ENCODE measurements at places on chromosomes 4 and X.

GRCh38 chrX:128436397-128437103 is 384.3 kb upstream of the ACTRT1 start:
- no peak for DNase-seq

GRCh38 chrX:121010218-121010617 is 24.7 kb upstream of the CT47A1 start:
- DNase-seq, result no peak

DNA sequence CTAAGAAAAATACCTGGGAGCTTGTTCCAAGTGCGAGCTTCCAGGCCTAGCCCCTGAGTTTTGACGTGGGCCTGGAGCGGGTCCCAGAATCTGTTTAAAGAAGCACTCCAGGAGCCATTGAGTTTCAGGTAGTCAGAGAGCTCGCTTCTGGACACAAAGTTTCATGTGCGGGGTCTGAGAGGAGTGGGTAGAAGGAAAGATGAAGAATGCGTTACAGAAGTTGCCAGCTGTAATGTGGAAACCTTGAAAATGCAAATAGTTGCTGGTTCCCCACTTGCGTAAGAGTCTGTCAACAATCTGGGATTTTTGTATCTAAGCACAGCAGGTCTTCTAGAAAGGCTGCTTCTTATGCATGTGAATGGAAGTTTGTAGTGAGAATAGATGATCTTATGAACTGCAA is 77.5 kb upstream of the CLCN4 start:
- DNase-seq, result no peak

GRCh38 chr4:69095301-69095731 is 958 bp upstream of the UGT2B7 start:
- DNase-seq, result no peak

DNA sequence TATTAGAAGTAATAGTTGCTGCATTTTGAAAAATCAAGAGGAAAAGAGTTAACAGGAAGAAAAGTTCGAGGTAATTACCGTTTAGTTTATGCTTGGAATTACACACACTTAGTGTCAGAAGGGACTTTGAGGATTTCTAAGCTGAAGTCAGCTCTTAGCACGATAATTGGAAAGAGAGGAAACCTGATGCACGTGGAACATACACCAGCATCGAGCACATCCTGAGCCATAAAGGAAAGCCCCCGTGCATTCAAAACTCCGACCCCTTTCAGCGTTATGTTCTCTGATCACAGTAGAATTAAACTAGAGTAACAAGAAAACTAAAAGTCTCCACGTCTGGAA is 400 bp upstream of the PAQR3 start:
- DNase-seq, result no peak

DNA sequence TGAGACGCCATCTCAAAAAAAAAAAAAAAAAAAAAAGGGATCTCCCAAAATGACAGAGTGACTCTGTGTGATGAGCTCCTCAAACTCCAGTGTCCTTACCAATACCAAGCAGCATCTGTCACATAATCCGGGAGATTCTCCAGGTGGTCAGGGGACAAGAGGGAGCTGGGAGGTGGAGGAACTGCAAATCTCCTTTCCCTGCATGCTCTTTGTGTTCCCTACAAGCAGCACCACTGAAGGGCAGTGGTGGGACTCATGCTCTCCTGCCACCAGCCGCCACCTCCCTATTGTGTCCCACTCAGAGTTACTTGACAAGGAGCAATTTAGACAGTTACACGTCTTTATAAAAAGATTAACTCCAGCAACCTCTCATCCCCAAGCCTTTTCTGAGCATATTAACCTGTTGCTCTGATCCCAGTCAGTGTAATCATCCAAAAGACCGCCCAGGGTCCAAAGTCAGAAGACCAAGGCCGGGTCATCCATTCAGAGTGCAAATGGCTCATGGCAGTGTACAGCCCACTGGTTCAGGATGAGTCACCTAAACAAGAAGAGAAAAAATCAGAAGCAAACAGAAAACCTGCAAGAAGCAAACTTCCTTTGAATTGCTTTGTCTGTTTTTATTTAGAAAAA is 23.6 kb downstream of the MGST2 start:
- no peak for DNase-seq

DNA sequence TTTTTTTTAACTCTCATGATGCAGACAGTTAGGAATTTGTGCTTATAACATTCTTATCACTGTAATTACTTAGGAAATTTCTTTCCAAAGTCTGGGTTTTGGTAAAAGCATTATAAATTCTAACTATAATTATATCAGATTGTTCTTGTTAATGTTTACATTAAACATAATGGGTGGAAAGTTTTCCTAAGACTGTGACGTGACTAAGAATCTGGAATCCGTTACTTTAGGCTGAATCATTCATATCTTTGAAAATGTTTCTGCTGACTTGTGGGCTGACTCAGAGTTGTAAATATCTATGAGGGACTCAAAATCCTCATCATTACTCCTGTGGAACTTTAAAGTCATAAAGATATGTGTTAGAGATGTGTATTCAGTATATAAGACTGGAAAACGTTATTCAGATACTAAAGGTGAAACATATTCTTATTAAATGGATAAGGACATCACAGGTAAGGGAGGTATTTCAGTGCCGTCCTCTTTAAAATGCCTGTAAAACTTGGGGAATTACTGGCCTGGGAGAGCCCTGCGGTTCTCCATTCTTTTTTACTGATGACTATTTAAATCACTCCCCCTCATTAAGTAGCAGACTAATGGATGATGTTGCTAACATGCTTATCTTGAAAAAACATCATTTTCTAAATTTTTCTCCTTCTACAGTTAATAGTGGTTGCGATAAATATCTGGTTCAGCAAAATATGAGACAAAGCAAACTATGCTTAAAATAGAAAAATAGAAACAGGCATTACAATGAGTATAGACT is 159.0 kb downstream of the DCLK2 start:
- DNase-seq, result no peak

- DNase-seq, result no peak
Observed at GRCh38 chr4:146033149-146033548, 94.5 kb upstream of the ZNF827 start.

DNA sequence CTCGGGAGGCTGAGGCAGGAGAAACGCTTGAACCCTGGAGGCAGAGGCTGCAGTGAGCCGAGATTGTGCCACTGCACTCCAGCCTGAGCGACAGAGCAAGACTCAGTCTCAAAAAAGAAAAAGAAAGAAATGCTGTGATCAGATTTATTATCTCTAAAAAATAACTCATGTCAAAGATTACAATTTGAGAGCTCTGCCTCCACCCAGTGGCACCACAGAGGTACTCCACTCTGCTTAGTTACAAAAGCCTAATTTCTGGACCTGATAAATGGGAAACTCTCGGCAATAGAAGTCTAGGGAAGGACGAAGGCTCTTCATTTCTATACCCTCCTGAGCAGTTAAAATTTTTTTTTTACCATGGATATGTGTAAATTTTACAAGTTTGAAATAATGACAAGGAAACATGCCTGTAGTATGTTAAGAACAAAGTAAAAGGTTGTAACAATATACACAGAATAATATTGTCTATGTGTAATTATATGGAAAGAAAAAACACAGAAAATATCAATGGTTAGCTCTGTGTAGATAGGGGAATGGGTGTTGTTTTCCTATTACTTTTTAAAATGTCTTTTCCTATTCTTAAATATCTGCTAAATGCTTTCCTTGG is 149.8 kb downstream of the STIM2 start:
- DNase-seq, result peak; percentile 28

DNA sequence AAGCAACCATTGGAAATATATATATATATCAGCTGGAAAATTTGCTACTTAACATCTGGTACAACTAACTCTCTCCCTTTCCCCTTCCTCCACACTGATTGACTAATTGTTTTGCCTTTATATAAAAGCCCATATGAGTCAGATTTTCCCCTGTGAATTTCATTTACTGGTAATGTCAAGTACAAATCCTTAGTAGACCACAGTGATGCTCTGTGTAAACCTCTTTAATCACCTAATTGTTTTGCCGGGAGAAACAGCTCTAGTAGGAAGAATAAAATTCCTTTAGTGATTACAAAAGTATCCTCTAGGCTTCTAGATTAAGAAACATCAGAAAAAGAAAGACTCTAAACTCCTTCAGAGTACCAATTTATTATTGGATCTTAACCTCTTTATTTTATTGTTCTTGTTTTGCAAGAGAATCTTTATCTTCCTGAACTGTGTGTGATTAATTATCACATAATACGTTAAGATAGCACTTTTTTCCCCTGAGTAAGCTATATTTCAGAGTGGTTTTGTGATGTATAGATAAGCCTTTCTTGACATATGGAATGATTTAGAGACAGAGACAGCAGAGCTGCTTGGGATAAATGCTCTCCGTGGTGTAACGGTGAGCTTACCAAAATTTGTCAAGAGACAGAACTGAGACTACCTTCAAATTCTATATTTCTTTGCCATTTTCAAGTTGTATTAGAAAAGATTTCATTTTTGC is 1606.4 kb upstream of the TENM3 start:
- DNase-seq, result no peak

DNA sequence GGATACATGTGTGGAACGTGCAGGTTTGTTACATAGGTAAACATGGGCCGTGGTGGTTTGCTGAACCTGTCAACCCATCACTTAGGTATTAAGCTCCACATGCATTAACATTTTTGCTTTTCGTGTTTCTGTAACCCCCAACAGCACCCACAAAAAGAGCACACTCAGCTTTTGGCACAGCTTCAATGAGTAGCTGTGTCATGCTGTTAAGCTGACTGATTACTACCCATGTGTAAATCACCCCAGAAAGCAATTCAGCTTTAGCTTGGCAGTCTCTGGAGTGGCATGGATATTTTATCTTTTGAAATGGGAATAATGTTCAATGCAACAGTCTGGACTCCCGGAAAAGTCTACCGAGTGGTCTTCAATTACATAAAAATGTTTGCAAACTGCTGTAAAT is 734.3 kb downstream of the STIM2 start:
- peak; percentile 30 for DNase-seq

DNA sequence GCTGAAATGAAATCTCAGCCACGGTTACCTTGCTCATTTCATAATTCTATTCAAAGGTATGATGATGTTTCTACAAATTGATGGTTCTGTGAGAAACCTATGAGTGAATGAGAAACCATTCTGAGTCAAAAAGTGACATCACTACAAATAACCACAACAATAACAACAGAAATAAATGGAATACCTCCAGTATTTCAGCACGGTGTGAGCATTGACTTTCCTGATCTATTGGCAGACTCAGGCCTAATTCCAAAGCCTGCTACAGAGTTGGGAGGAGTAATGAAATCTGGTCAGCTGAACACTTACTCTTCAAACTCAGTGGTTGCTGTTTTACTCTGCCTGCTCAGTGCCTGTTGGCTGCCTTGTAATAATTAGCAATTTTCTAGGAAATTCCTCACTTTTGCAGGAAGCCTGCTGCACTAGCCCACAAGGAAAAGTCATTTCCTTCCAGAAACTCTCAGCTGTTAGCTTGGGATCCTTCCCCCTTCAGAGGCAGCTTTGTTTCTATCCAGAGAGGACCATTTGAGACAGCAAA is 18.8 kb upstream of the SYNPO2 start:
- no peak for DNase-seq

DNA sequence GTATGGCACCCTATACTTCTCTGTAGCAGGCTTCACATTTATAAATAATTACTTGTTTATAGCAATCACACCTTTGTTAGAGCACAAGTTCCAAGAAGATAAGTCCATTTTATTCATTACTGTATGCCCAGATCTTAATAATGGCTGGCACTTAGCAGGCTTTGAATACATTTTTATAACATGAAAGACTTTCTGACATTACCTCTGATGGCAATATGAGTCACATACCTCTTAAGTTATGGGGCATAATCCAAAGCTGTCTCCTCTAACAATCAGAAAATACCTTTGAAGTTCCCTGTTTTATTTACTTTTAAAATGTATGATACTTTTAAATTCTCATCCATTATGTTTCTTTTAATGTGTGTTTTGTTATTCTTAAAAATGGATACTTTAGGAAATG is 12.2 kb downstream of the SCRG1 start:
- no peak for DNase-seq

DNA sequence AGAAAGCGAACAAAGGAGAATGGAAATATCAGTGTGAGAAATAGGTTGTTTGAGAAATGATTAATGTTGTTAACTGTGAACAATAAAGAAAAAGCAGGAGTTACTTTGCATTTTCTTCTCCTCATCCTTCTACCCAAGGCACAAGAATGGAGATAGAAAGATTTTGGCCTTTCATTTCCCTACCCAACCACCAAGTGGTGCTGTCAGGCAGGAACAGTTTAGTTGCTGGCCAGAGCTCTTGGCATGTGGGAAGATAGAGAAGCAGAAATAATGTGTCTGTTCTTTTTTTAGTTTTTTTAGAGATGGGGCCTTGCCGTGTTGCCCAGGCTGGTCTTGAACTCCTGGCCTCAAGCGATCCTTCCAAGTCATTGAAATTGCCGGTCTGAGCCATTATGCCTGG is 12.8 kb downstream of the HOPX start:
- DNase-seq, result peak; percentile 26

DNA sequence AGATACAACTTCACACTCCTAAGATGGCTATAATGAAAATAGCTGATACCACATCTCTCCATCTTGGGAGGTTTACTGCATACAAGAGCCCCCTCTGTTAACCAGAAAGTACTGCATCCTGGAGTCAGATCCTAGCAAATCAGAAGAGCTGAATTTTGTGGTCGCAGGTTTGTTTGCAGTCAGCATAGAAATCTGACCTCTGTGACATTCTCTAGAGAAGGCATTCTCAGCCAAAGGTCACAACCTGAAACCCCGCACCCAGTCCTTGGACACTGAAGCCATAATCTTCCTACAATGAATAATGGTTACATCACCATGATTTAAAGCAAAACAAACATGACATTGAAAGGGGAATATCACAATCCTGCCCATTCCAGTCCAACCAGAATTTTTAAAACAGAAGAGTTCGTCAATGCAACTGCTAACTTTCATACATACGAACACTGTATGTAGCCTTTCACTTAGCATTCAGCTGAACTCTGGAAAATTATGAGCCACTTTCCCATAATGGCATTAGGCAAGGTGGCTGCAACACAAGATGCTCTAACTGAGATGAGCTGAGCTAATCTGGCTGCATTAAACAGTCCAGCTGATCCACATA is 17.6 kb downstream of the HS6ST2 start:
- DNase-seq, result no peak

- peak; percentile 92 for DNase-seq
Observed at GRCh38 chr4:16360694-16361262, 134.5 kb upstream of the TAPT1 start.

GRCh38 chrX:136318156-136318555 is 17.4 kb downstream of the ADGRG4 start:
- no peak for DNase-seq

DNA sequence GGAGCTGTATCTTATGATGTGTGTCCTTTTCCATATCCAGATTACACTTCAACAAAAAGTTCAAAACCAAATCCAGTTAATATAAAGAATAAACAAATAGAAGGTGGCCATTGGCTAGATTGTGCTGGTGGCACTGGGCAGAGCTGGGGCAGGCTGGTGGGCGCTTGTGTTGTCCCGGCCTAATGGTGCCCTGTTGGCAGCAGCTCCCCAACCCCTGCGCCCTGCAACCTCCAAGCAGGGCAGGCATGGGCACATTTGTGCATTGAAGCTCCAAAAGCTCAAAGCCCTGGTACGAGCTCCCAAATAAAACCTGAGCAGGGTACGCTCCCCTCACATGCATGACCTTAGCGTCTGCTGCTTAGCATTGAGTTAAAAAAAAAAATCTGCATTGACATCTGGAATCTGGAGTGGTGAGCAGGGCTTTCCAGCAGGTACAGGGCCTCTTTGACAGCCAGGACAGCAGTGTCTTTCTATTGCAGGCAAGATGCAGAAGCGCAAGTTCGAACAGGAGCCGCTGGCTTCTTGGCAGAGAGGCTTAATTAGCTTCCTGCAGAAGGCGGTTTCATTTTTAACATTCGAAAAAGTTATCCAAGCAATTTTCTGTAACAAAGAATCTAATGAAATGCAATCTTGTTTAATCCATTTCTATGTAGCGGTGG is 25.9 kb upstream of the NYX start:
- DNase-seq, result no peak

Data from NCI-H1417 (cell line).